Activated CD4-positive, CD25-positive, alpha-beta regulatory T cell treated with anti-CD3 and anti-CD28 coated beads, Interleukin-2, amount 50 U/mL, for 72 hours (primary cell): ENCODE measurements at places on chromosomes 1 and 21.

DNA sequence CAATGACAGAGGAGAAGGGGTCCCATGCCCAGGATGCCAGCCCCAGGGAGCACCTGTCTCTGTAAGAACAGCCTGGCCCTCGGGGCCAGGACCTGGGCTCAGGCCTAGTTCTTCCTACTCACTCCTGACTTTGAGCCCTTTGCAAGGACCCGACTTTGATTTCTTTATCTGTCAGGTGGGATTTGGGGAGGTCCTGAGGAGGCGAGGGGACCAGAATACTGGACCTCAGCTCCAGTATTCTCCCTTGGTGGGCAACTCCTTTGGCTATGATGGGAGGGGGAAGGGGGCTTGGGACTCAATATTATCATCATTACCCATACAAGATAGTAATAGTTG is 18.1 kb downstream of the KCNQ4 start:
- no peak for DNase-seq

- no peak for DNase-seq
These were observed 102.2 kb downstream of the COQ8A start for GRCh38 chr1:227042292-227042691.

- DNase-seq: no peak
These were observed 50.7 kb upstream of the RHOU start for GRCh38 chr1:228684607-228685006.

GRCh38 chr1:49086327-49086726 is 309.6 kb upstream of the BEND5 start:
- DNase-seq: no peak

DNA sequence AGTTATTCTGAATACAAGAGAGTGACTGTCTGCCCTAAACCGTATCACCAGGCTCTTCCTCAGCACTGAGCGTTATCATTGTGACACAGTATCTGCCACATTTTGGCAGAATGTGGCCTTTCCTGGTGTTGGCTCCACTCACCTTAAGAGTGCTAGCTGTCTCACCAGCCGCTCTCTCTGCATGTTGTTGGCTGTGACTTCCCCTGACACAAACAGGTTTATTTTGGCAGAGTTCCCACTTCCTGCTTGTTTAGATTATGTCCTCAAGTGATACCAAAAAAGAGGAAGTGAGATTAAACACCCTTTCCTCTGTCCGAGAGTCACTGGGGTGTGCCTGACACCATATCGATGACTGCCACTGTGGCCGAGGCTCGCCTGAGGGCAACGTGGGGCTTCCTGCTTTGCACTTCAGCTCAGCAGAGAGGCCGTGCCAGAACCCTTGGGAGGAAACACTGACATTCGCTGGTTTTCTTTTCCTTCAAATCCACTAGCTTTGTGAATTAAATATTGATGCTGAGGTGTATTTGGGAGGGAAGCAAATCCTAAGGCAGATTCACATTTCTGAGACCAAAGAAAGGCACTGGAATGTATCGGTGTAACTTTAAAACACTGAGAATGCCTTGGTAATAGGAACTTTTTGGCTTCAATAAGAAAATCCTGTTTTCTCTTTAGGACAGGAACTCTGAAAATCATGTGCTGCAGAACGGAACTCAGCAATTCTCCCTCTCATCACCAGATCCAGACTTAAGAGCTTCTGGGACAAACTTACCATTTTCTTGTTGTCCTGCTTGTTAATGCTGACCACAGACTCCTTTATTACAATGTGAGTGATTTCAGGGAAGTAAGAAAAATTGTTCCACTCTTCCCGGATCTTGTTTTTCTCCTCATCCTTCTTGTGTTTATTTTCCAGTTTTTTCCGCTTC is 102.1 kb downstream of the JAK1 start:
- no peak for DNase-seq

GRCh38 chr1:80468356-80468755 is 1332.4 kb upstream of the ADGRL2 start:
- DNase-seq: no peak

DNA sequence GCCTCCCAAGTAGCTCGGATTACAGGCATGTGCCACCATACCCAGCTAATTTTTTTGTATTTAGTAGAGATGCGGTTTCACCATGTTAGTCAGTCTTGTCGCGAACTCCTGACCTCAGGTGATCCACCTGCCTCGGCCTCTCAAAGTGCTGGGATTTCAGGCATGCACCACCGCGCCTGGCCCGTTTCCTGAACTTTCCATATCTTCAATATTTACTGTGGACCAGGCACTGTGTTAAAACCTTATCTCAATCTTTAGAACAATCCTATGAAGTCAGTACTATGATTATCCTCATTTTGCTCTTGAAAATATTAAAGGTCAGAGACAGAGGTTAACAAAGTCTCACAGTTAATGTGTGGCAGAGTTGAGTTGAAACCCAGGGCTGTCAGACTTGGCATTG is 1.6 kb upstream of the ADCY10 start:
- DNase-seq: no peak

DNA sequence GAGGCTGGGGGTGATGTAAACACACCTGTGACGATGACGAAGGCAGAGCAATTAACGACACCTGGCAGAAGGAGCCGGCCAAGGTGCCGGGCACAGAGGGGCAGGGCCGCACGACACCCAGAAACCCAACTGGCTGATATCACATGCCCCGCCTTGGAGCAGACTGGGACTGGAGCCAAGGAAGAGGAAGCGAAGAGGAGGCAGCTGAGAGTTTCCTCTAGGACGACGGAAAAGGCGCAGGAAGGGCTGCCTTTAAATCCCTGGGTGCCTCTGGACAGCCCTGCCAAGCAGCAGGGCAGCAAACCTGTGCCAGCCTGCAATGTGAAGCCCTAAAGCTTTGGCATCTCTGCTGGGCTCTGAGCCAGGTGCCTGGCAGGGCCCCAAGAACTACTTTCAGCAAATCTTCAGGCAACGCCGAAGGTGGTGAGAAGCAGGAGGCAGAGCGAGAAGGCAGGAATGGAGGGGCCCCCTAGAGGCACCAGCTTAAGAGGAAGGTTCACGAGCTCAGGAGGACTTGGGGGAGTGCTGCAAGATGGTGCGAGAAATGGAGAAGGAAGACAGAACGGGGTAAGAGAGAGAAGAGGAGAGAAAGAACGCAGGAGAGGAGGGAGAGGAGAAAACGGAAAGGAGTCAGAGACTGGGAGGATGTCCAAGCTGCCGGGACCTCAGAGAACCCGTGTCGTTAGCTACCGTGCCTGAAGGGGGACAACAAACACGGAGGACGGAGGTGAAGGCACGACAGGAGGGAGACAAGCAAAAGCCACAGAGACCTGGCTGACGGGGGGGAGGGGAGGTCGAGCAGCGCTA is 25.3 kb upstream of the PEF1 start:
- no peak for DNase-seq

DNA sequence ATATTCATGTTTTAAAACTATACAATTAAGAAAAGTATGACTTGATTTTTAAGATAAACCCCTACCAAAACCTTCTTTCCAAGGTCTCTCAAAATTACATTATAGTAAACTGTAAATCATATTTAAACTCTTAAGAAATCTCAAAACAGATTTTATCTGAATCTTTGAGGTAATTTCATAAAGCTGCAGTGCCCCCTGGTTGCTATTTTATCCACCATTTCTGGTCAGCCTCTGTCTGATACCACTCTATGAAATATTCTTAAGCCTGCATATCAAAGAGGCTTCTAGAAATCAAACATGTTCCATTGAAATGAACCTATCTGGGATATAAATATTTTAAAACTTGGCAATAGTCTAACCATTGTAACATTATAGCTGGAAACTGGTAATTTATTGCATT is 317.3 kb downstream of the COL11A1 start:
- DNase-seq: no peak

GRCh38 chr1:176809292-176809691 is 346.3 kb downstream of the PAPPA2 start:
- DNase-seq: no peak

DNA sequence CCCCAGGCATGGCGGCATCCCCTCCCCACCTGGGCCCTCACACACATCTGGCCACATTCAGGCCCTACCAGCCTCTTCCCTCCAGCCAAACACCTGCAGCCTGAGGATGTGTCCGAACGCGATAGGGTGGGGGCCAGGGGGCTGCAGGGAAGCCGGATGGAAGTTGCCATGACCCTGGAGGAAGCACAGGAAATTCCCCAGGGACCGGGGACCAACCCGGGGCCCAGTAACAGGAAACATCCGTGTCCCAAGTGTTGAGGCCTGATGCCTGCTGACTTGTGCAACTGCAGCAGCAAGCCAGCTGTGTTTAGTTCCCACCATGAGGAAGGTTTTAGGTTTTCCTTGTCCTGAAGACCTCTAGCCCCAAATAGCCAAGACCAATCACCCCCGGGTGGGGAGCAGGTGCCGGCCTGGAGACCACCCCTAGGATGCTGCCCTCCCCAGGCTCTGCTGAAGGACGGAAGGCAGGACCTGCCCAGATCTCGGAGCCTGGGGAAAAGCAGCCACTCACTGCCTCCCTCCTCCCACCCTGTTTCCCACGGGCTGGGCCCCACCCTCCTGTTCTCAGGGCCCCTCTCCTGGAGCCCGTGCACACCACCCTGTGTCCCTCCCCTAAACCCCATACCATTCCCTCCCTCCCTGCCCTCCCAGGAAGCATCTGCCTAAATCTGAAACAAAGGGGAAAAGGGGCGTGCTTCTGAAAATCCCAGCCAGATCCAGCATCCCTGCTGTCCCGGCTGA is 29.8 kb downstream of the MEGF6 start:
- no peak for DNase-seq

GRCh38 chr1:178541379-178541778 is 28.5 kb downstream of the TEX35 start:
- no peak for DNase-seq
